ENCODE measurements at places on chromosomes 5 and 9.

- peak; percentile 80 for DNase-seq
Observed at GRCh38 chr5:13994621-13995253, 50.2 kb upstream of the DNAH5 start.

DNA sequence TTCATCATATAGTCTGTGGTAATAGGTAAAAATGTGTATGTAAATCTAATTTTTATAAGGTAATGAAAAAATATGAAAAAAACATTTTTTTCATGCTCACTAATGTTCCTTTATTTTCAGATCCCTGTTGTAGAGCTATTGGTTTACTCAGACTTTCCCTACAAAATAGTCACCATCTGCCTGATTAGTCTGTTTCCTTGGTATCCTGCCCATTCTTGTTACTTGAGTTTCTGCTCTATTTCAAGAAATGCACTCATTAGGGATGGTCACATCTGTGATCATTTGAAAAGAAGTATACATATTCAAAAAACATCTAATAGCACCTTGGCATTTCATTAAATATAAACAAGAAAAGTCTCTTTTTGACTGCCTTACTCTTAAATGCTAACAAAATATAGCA is 21.6 kb upstream of the RASA1 start:
- no peak for DNase-seq

GRCh38 chr9:37455884-37456647 is 9.2 kb downstream of the ZBTB5 start:
- DNase-seq, result no peak

- no peak for DNase-seq
Observed at GRCh38 chr9:87478226-87478992, 19.3 kb upstream of the DAPK1 start.

DNA sequence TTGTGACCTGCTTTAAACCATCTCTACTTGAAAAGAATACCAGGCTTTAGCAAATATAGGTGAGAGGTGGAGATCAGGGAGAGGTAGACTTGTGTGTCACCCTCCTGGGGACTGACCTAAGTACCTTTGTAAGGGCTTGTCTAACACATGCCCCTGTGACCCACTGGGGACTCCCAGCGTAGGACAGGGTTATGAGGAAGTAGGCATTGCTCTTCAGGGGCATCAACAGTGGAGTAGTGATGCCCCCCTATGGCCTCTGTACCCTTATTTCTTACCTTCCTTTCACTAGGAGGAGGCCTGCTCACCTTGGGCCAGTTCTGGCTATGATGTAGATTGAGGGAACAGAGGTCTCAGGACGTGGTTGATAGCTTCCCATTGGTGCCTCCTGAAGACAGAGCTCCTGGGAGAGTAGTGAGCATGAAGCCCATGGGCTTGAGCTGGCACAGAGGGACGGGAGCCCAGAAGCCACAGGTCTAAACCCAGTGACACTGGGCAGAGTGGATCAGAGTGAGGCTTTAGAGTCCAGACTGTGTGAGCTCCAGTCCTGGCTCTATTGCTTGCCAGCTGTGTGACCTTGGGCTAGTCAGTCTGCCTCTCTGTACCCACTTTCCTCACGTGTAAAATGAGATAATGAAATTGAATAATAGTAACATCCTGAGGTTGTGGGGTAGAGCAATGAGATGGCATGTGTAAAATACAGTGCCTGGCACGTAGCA is 191.7 kb downstream of the AOPEP start:
- DNase-seq, result no peak

DNA sequence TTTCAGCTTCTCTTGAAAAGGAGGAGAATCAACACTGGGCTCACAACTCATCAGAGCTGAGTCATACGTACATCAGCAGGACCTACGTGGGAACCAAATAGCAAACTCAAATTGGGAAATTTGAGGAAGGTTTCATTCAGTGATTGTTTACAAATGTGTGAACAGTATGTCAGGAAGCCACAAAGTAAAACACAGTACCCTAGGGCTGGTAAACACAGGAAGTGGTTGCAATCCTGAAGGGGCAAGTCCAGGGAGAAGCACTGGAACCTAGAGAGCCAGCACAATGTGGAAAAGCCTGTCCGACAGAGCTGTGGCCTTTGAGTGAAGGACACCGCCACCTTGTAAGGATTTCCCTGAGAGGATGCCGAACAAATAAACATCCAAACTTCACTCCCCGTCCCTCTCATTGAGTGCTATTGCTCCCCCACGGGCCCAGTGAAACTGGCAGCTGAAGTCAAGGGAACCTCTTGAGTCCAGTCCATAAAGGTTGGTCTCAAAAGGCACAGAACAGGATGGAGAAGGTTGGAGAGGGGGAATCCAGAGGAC is 26.7 kb upstream of the RICTOR start:
- DNase-seq, result no peak

- DNase-seq, result no peak
Observed at GRCh38 chr9:4009006-4009511, 290.8 kb downstream of the GLIS3 start.

GRCh38 chr5:82517544-82518075 is 239.5 kb upstream of the RPS23 start:
- no peak for DNase-seq

Measured in DMS79 treated with DMSO at 0.1 percent for 48 hours (cell line).